MCF 10A (cell line): ENCODE measurements at places on chromosomes 7 and 10. TPM values are rescaled to one million over a fixed set of nuclear protein-coding genes. Genes with fewer than 3 reads are reported as not detected.

The TYW1B gene
- total RNA-seq: 0.93 and 0.98 TPM in 2 replicates

The TNPO3 gene
- 42.3 and 44.2 TPM in 2 replicates for total RNA-seq

The C7orf57 gene
- 0.37 and 0.52 TPM in 2 replicates for total RNA-seq

The KDM7A gene
- total RNA-seq: 12.4 and 14.2 TPM in 2 replicates

The ZPBP gene
- total RNA-seq: not detected in 2 replicates

The GIMAP7 gene
- not detected in 2 replicates for total RNA-seq

The OPN4 gene
- not detected in 2 replicates for total RNA-seq

The HMX2 gene
- total RNA-seq: not detected in 2 replicates

The OR2A7 gene
- total RNA-seq: 10.0 and 13.6 TPM in 2 replicates

The TSPAN15 gene
- 0.52 and 0.54 TPM in 2 replicates for total RNA-seq

The PARD3 gene
- 49.6 and 70.0 TPM in 2 replicates for total RNA-seq

The CCL26 gene
- total RNA-seq: not detected in 2 replicates

DNA sequence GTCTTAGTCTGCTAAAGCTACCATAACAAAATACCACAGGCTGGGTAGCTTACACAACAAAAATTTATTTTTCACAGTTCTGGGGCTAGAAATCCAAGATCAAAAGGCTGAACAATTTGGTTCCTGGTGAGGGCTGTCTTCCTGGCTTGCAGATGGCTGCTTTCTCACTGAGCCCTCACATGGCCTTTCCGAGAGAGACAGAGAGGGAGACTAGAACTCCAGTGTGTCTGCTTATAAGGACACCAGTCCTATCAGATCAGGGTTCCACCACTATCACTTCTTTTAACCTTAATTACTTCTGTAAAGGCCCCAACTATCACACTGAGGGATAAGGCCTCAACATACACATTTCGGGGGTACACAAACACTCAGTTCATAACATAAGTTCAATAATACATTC, 527.4 kb upstream of the VSTM2A start:
- no peak for DNase-seq

DNA sequence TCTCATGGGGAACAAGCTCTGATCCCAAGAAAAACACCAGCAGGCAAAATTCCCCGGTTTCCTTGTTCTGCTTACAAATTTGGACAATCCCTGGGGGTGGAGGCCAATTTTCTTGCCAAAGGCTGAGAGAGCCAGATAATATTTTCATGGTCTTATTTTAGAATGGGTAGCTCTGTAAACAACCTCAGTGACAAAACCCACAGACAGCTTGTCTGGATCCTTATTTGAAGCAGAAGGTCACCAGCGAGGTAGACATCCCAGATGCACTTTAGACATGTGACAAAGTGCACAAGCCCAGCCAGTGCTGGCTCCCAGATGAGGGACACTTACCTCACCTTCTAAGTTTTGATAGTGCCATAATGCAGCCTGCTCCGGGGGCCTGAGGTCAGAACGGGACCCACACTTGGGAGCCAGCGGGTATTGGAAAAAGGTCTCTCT, 102.6 kb upstream of the DDC start:
- no peak for DNase-seq

- DNase-seq: peak; percentile 65
These were observed 837 bp upstream of the IGFBP3 start for GRCh38 chr7:45921699-45922519.

DNA sequence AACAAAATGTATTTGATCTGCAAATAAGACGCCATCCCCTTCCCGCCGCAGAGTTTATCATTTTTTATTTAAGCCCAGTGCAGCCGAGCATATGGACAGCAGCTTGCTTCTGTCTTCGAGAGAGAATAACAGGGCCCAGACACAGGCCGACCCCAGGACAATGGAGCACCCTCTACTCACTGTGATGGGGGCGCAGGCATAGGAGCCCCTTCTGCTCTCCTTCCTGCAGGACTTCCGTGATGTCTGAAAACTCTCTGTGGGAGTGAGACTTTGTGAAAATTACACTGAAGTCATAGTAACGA, 134.8 kb downstream of the OAT start:
- no peak for DNase-seq

GRCh38 chr7:88429382-88429781, 122.7 kb upstream of the STEAP4 start:
- peak; percentile 18 for DNase-seq

- DNase-seq: no peak
These were observed 42.6 kb upstream of the FAM133B start for GRCh38 chr7:92632791-92633190.

DNA sequence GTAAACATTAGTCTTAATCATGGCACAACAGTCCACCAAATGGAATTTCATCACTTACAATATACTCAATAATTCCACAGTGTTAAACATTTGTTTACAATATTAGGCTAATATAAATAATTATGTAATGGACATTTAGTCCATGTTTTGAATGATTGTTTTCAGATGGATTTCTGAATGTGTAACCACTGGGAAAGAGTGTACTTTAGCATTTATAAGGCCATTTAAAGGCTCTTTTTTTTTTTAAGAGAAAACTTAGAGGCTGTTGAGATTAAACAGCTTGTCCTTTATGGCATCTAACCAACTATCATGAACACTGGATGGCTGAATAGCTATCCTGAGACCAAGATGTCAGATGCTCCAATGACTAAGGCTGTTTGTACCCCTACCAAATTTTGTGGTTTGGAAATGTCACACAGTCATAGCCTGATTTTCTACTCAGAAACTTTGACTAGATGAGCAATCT, 248.3 kb upstream of the GLI3 start:
- DNase-seq: no peak

DNA sequence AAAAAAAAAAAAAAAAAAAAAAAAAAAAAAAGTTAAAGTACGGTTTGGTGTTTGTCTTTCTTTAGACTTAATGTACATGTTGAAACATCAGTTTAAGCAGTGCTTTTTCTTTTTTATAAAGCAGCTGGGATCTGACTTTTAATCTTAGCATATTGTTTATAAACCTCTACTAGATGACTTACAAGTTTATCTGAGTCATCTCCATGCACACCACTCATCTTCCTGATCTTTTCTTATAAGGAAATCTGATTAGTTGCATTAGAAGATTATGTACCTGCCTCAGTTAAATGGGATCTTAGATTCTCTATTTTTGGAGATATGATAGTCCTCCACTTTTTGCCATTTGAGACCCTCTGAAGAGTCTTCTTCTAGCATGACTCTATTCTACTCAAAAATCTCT, 391.9 kb upstream of the LRGUK start:
- no peak for DNase-seq

- peak; percentile 48 for DNase-seq
These were observed 18.6 kb downstream of the PPP1R3C start for GRCh38 chr10:91614225-91614624.

GRCh38 chr10:86136934-86137333, 229.7 kb downstream of the GRID1 start:
- DNase-seq: no peak

- peak; percentile 87 for DNase-seq
These were observed 151.6 kb downstream of the KIAA1217 start for GRCh38 chr10:24360282-24361127.

DNA sequence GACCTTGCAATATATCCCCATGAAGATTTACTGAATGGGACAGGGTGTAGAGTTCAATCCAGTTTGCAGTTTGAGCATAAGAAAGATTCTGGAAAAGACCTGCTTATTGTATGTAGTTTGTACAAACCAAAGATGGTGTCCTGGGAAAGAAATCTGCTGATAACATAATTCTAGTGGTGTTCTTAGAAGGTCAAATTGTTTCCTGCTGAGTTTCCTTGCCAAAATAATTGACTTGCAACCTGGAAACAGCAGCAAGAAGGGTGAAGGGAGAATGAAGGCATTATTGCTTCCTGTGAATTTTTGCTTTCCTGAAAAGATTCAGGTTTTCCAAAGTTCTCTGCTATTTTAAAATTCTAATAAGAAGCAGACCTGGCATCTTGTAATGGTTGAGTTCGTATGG, 222.9 kb downstream of the KIF20B start:
- no peak for DNase-seq

GRCh38 chr7:137209151-137209817, 134.2 kb downstream of the PTN start:
- no peak for DNase-seq

DNA sequence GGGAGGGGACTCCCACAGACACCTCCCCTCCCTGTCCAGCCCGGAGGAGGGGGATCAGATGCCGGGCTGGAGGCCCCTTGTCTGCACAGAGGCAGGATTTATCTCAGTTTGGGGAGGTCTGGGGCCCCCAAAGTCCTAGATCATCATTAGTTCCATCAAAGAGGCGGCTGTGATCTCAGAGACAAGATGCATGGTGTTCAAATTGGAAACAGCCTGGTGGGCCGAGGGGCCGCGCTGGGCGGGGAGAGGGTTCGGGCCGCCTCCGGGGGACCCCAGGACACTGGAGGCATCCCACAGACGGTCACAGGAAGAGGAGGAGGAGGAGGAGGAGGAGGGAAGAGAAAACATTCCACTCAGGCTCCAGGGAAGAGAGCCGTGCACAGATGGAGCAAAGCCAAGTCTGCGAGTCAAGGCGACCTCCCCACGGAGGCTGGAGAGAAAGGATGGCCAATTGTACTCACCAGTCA, 69.5 kb upstream of the CUX1 start:
- DNase-seq: no peak

DNA sequence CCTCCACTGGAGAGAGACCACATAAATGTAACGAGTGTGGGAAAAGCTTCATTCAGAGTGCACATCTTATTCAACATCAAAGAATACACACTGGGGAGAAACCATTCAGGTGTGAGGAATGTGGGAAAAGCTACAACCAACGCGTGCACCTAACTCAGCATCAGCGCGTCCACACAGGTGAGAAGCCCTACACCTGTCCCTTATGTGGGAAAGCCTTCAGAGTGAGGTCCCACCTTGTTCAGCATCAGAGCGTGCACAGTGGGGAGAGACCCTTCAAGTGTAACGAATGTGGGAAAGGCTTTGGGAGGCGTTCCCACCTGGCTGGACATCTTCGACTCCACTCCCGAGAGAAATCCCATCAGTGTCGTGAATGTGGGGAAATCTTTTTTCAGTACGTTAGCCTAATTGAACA, 20.6 kb downstream of the FAM200A start:
- no peak for DNase-seq

DNA sequence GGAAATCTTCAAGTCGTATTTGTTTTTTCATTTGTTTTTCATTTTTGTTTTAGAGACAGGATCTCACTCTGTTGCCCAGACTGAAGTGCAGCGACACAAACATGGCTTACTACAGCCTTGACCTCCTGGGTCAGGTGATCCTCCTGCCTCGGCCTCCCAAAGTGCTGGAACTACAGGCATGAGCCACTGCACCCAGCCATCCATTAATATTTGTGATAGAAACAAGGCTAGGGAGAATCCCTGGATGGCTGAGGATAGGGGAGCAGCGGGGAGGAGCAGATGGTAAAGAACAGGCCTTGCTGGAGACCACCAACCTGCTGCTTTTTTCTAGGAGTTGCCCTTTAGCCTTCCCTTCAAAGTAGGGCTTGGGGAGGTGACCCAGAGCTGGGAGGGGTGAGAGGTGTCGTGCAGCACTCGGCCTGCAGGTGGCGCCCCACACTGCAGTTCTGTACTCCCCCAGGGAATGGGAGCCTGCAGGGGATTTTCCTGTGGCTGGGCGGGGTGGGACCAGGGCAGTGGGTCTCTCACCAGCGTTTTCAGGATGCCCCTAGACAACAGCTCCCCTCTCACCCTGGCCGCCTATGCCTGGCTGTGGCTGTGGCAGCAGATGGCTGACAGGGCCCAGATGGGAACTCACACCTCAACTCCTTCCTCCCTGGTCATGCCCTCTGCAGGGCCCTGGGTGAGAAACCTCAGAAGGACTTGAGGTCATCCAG, 12.6 kb upstream of the CDH23 start:
- peak; percentile 58 for DNase-seq

DNA sequence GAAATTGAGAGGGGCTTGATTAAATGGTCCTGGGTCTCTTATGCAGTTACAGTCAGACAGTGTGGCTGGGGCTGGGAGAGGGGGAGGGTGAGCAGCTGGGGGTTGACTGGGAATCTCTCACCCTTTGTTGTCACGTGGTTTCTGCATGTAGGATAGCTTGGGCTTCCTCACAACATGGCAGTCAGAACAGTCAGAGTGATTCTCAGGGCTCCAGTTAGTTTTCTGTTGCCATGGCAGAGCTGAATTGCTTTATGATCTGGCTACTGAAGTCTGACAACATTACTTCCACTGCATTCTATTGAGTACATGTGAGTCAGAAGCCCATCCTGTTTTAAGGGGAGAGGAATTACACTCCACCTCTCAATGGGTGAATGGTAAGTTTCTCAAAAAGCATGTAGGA, 102.7 kb downstream of the WDR11 start:
- no peak for DNase-seq

- no peak for DNase-seq
These were observed 339.9 kb downstream of the CCSER2 start for GRCh38 chr10:84668186-84668763.

GRCh38 chr10:108187408-108188012, 1023.0 kb upstream of the SORCS1 start:
- DNase-seq: no peak

DNA sequence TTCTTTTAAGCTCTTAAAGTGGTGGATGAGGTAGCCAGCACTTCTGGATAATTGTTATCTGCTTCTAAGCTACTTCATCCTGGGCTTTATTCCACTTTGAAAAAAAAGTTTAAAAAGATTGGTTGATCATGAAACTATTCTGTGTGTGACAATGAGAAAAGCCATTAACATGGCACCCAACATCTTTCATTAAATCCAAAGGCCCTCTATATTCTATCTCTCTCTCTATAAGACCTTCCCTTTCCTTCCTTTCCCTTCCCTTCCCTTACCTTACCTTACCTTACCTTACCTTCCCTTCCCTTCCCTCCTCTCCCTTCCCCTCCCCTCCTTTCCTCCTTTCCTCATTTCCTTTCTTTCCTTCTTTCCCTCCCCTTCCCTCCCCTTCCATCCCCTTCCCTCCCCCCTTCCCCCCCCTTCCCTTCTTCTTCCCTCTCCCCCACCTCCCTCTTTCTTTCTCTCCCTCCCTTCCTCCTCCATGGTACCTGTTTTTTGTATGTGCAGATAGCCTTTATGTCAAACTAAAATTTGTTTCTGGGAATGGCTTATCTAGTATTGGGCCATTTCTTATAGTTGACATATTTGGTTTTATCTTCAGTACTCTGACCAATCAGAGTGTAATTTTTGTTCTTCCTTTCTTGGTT, 218.7 kb downstream of the DKK1 start:
- DNase-seq: no peak

DNA sequence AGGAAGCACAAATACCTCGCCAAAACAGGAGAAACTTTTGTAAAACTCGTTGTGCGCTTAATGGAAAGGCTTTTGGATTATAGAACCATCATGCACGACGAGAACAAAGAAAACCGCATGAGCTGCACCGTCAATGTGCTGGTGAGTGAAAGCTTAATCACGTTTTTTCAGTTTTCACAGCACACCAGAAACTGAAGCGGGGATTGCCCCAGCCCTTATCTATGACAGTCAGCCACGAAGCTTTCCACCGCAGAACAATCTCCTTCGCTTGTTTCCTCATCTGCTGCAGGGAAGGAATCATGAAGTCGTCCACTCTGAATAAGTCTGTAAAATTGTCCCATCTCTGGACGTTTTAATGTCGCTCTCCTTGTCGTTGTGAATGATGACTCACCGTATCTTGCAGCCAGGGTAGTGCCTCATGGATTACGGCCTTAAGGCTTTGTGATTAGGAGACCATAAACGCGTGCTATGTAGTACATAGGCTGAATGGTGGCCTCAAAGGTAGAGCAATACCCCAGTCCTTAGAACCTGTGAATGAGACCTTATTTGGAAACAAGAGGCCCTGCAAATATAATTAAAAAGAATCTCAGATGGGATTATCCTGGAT, 174.9 kb upstream of the NPS start:
- DNase-seq: no peak

- peak; percentile 26 for DNase-seq
These were observed 256.1 kb downstream of the ZMYND11 start for GRCh38 chr10:391305-391704.
